Astrocyte (in vitro differentiated cells and primary cell): ENCODE measurements at places on chromosomes 4 and X. TPM values are rescaled to one million over a fixed set of nuclear protein-coding genes. Genes with fewer than 3 reads are reported as not detected.

DUSP9 gene
- 0.20 and 0.36 TPM in 2 replicates for total RNA-seq

GPR82 gene
- not detected in 2 replicates for total RNA-seq

DNA sequence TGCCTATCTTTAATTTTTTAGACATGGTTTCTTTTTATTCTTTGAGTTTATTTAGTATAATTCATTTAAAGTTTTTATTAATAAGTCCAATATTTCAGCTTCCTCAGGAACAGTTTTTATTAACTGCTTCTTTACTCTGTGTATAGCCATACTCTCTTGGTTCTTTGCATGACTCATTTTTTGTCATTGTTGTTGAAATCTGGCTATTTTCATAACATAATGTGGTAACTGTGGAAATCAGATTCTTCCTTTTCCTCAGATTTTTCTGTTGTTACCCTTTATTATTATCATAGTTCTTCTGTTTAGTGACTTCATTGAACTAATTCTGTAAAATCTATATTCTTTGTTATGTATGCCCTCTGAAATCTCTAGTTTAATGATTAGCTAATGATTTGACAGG, 124.9 kb upstream of the CYSLTR1 start:
- no peak for DNase-seq

DNA sequence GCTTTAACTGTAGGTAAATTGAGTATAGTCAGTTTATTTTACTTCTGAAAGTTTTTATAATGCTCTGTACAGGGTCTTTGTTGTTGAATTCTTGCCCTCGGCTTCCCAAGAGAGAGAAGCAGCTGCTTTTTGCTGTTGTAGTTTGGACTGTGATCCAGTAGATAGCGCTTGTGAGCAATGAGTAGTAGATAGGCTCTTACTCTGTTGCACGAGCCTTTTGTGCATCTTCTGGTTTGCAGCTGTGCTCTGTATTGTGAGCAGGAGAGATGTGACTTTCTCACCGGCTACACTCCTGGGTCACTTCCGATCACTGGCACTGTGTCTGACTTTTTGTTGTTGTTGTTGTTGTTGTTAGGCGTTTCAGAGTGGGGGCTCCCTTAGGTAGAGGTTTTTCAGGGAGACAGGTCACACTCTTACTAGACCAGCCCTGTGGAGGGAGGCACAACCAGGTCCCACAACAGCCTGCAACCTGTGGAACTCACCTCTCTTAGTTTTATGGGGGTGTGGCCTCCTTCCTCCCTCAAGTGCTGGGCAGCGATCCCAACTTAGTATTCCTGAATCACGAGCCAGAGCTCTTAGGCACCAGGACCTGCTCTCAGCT, 822.1 kb upstream of the GALNTL6 start:
- no peak for DNase-seq

- peak; percentile 0 for DNase-seq
Measured at GRCh38 chrX:85611926-85612325, 232.5 kb upstream of the POF1B start.

HSD17B13 gene
- total RNA-seq, result 0.09 TPM in 1 of 2 replicates, not detected in the other

GRCh38 chrX:136159611-136160025, 12.3 kb downstream of the FHL1 start:
- DNase-seq, result no peak
